ENCODE measurements at places on chromosomes 13 and 19.

DNA sequence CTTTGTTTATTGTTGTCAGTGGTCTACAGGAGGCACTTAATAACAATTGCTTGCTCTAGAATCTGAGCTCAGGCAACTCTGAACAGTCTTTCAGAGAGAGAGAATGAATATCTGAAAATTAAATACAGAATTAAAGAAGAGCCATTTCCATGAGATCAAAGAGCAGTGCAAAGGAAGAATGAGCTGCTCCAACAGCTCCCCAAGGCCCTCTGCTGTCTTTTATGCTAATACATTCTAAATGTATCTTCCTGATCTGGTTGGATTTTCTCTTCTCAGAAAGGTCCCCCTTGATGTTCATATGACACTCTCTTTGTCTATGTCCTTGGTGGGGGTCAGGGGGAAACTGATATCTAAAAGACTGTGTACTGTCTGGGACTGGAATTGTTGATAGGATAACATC lies 1029.6 kb downstream of the PCDH9 start:
- no peak for DNase-seq

- no peak for DNase-seq
Observed at GRCh38 chr13:75264611-75265010, 217.4 kb downstream of the TBC1D4 start.

DNA sequence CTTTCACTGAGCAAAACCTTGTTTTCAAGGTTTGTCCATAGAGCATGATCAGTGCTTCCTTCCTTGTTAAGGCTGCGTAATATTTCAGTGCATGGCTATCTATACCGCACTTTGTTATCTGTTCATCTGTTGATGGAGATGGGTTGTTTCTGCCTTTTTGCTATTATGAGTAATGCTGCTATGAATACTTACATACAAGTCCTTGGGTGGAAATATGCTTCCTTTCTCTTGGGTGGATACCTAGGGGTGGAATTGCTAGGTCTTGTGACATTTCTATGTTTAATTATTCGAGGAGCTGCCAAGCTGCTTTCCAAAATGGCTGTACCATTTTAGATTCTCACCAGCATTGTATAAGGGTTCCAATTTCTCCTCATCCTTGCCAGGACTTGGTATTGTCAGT lies 70.9 kb downstream of the SPATA13 start:
- no peak for DNase-seq

DNA sequence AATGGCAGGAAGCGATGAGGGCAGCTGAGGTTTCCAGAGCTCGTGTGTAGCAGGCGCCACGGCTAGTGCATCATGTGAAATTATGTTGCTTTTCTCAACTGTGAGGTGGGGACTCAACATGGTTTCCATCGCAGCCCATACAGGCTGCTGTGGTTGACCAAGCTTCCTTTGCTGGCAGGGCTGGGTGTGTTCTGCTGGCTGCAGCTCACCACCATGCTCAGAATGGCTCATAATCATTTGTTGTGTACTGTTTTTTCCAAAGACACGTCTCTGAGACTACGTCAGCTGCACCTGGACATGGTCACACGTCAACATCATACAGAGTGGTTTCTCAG lies 16.1 kb upstream of the RASA3 start:
- peak; percentile 85 for DNase-seq

DNA sequence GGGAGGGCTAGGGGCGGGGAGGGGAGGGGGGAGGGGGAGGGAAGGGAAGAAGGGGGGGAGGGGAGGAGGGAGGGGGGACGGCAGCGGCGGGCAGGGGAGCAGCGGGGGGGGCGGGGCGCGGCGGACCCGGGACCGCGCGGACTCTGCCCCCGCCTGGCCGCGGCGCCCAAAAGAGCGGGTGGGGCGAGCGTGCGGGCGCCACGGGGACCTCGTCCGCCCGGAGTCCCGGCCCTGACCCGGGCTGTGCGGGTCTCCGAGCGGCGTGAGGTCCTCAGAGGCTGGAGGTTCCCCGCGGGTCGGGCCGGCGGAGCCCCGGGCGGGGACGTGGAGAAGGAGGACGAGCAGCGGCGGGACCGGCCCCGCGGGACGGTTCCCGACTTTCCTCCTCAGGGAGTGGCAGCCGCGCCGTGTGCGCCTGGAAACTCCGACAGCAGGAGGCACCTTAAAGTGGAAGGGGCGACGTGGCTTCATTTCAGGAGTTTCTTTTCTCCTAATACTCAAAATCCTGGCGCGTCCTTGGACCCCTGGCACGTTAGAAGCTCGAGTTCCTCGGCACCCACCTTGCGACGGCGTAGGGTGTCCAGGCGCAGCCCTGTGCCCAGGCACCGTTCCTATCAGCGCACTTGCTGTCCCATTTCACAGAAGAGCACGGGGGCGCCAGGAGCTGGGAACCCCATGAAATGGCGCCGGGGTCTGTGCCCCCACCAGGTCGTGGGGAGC lies 518 bp upstream of the PLPP2 start:
- DNase-seq = no peak

- DNase-seq = no peak
Observed at GRCh38 chr13:97321616-97322321, 99.6 kb downstream of the MBNL2 start.

DNA sequence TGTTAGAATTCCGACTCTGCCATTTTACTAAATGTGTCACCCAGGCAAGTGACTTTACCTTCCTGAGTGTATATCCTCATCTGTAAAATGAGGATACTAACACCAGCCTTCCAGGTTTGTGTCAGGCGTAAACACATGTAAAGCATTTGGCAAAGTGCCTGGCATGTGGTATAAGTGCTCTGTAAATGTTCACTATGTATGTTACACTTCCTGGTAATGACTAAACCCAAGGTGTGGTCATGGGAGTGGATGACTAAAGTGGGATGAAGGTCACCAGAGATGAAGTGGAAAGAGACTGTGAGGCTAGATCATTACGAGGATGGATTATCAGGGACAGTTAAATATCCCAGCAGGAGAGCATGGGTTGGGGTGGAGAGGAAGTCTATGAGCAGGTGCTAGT lies 25.6 kb downstream of the DEDD2 start:
- DNase-seq = no peak
